ENCODE measurements at places on chromosomes 5 and 9.

- no peak for DNase-seq
These were observed 97.3 kb downstream of the PRRT1B start for GRCh38 chr9:131642496-131643083.

DNA sequence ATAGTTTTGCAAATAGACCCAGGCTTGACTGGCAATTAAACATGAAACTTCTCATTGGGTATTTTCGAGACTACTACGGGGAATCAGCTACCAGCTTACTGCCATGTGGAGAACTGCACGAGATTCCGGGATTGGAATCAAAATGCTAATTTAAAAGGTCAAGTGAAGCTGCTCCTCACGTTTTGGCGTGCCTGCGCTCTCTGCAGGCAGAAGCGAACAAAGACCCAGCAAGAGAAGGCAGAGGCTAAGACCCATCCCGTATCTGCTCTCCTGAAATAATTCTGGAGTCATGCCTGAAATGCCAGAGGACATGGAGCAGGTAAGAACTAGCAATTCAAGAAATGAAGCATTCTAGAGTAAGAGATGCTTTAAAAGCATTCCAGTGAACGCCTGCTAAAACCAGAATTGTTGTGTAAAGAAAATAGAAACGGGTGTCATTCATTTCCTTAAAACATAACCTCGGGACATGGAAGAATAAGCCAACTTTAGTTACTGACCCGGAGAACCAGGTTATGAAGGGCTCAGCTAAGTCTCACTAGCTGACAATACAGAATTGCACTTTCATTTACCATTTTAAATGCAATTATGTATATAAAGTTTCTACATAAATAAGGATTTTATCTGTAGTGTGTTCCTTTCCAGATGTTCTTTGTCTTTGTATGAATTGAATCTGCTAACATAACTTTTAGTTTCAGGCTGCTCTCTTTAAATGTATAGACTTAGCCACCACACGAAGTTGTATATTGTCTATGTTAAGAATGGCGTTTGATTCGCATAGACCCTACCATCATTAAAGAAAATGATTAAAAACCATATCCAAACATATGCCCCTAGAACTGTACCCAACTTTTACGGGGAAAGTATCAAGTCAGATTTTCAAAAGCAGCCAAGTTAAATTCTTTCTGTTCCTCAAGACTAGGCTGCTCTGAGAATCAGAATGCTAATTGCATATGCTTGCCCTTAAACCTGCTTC is 2.0 kb upstream of the MAT2B start:
- DNase-seq, result peak; percentile 88

DNA sequence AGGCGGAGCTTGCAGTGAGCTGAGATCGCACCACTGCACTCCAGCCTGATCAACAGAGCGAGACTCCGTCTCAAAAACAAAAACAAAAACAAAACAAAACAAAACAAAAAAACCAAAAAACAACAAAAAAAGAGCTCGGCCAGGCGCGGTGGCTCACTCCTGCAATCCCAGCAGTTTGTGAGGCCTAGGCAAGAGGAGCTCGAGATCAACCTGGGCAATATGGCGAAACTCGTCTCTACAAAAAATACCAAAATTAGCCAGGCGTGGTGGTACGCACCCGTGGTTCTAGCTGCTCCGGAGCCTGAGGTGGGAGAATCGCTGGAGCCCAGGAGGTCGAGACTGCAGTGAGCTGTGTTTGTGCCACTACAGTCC is 20.2 kb downstream of the TRIM7 start:
- no peak for DNase-seq

GRCh38 chr5:55816342-55816741 is 34.8 kb upstream of the IL31RA start:
- peak; percentile 79 for DNase-seq

GRCh38 chr5:154977409-154977808 is 36.1 kb upstream of the KIF4B start:
- DNase-seq, result peak; percentile 39

- peak; percentile 89 for DNase-seq
These were observed 485.1 kb upstream of the PAPPA start for GRCh38 chr9:115668521-115668920.

DNA sequence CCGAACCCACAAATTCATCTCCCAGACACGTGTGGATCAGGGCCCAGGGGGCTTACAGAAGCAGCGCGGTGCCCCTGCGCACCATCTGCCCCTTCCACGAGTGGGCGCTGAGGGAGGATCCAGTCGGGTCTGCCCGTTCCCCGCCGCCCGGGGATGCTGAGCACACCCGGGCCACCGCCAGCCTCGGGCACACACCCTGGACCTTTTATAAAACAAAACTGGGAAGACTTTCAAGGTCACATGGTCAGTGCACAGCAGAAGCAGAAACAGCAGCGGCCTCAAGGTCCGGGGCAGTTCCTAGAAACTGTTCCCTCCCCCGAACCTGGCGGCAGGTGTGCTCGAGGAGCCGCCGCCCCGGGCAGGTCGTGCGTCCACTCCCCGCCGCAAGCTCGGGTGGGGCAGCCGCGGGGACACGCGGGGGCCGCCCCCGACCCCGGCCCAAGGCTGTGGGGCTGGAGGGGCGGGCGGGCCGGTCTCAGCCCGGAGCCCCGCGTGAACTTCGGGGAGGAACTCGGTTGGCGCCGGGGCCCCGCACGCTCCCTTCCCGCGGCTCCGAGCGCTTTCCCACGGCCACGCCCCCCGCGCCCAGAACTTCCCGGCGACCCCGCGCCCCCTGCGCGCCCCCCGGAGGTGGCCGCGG is 633 bp upstream of the PPP1R26 start:
- DNase-seq, result peak; percentile 66

- peak; percentile 15 for DNase-seq
These were observed 49.5 kb upstream of the SARDH start for GRCh38 chr9:133787754-133788025.

DNA sequence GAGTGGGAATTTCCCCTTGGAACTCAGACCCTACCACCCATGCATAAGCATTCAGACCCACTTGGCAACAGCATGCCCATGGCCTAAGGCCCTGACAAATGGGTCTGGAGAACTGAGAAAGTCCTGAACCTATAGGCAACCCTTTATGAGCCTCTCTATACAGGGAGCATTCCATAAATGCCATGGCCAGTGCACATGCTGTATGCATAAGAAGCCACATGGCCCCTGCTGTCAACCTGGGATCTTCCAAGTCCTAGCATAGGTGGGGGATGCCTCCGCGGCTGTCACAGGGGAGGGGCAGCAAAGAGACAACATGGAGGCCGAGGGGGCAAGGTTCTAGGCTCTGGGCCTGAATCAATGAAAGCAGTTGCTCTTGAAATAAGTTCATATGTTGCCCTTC is 8.2 kb upstream of the NIPAL4 start:
- no peak for DNase-seq

DNA sequence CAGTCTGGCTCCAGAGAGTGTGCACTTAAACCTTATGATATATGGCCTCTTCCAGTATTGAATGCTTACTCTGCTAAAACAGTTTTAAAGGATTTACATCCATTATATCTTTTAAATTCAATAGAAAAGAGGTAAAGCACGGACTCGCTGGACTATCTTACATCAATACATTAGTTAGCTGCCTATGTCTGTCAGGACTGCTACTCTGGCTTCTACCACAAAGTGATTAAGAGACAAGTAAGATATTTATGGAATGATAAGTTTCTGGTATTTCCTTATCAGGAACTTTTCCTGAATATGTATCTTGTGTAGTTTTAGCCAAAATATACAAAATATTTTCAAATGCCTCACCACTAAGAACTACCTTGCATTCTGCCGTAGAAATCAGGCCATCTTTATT is 295.1 kb downstream of the ISL1 start:
- no peak for DNase-seq

GRCh38 chr5:36948041-36948440 is 71.5 kb downstream of the NIPBL start:
- peak; percentile 45 for DNase-seq

DNA sequence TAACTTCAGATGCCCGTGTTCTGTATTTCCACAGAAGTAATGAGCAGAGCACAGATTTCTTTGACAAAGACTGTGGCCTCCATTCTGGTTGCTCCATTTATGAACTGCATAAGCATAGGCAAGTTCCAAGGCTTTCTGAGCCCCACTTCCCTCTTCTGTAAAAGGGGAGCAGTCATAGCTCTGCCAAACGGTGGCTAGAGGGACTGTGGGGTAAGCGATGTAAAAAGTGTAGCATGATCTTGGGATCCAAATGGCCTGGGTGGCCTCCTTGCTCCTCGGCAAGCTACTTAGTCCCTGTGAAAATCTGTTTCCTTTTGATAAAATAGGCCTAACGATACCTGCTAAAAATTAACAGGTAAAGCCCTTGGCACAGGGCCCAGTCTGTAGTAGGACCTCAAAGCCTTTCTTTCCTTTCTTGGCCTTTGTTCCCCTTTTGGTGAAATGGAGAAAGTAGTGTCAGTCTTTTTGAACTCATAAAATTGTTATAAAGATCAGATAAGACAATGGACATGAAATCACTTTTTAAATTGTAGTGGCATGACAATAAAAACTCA is 646.6 kb downstream of the ACTL7B start:
- DNase-seq, result no peak

DNA sequence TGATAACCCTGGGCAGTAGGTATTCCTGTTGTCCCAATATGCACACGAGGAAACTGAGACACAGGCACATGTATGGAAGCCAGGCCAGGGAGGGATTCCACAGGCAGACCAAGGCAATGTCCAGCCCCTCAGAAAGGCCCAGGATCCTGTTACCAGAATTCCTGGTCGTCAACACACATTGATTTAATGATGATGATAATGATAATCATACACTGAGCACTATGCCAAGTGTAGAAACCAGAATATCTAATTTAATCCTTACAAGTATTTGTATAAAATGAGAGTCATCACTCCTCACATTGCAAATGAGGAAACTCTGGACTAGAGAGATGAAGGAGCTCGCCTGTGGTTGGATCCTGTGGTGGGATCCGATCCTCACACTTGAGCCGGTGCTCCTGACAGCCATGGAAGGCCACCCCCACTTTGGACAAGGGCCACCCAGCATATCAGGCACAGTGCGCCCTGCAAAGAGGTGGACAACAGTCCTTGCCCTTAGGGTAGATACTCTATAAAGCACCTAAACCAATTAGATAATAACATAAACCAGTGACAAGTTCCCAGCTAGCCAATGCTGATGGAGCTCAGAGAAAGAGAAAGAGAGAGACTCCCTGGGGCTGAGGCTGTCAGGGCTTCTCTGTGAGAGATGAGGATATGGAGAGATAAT is 185.3 kb downstream of the SLIT3 start:
- no peak for DNase-seq

- DNase-seq, result no peak
These were observed 6.0 kb upstream of the PUM3 start for GRCh38 chr9:2849941-2850340.

DNA sequence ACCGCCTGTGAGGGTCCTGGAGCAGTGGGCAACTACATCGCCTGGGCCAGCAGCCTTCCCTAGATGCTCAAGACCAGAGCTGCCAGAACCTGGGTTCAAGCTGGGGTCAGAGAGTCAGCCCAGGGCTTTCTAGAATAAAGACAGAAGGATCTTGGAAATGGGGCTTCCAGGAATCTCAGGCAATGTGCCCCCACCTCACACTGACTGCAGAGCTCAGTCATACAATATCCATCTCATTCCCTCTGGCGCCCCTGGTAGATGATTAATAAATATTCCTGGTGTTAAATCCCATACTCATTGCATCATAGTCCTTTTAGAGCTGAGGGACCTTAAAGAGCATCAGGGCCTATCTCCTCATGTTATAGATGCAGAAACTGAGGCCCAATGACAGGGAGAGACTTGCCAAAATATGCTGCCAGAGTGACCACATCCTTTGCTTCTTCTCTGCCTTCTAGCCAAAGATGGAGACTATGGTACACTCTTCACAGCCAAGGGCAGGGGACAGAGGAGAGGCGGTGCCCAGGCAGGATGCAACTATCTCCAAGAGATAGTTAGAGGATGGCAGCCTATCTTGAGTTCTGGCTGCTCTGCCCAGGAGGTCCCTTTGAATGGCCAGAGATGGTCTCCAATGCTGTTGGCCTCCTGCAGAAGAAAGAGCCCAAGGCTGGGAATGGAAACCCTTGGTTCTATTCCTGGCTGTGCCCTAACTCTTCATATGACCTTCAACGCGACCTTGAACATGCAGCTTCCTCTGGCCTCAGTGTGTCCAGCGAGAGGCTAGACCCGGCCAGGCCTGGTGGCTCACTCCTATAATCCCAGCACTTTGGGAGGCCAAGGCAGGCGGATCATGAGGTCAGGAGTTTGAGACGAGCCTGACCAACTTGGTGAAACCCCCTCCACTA is 36.2 kb upstream of the IL17B start:
- peak; percentile 61 for DNase-seq

DNA sequence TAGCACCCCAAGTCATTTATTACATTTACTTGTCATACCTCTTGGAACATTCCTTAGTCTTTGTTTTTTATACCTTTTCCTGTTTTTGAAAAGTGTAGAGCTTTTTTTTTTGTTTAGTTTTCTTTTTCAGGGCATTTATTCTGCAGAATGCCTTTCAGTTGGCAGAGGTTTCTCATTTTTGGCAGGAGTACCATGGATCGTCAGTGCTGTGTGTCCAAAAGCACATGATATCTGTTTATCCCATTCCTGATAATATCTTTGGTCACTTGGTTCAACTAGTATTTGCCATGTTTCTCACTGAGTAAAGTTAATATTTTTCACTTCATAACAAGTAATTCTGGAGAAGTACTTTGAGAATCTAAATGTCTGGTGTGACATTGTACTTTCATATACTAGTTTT is 10.7 kb downstream of the OGN start:
- peak; percentile 48 for DNase-seq

GRCh38 chr5:178786417-178786816 is 56.0 kb upstream of the ZNF354A start:
- DNase-seq, result no peak

DNA sequence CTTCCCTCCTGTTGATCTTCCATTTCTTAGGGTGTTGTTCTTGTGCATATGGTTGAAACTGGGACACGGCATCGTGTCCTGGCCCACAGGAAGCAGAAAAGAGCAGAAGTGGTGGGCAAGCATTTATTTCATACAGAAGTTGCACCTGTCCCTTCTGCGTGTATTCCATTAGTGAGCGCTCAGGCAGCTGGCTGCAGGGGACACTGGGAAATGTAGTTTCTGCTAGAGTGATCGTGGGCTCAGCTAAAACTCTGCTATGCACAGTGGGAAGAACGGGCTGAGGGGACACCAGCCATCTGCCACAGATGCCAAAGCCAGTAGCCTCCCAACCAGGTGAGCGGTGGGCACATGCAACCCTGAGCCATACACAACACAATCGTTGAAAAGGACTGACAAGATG is 57.4 kb upstream of the ASS1 start:
- no peak for DNase-seq

- DNase-seq, result no peak
These were observed 47.4 kb upstream of the GLDC start for GRCh38 chr9:6692881-6693361.

DNA sequence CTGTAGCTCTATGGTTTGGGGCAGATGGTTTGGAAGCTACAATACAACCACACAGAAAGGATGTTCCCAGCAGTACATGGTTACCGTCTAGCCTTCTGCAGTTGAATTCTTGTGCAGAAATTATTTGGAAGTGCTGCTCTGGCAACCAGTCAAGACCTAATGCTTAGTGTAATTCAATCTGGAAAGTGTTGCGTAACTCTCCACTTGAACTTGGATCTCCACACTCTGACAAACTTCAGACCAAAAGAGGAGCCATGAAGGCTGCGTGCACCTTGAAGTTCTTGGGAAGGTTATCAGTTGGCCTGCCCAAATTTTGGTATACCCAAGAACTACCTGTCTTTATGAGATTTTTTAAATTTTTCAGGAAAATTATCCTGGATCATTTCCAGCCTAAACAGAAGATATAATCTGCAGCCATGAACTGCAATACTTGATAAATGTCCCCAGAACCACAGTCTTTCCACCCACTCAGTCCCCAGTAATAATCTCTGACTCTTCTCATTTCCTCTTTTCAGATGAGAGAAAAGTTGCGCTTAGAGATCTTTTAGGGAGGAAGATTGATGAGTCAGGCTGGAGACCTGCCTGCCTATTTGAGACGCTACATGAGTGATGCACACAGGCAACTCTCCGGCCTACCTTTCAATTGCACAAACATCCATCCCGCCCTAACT is 159.9 kb downstream of the FANCC start:
- DNase-seq, result peak; percentile 87
